ENCODE measurements at places on chromosomes 11 and 22.

- DNase-seq: no peak
These were observed 1.3 kb downstream of the CSKMT start for GRCh38 chr11:62666259-62666926.

DNA sequence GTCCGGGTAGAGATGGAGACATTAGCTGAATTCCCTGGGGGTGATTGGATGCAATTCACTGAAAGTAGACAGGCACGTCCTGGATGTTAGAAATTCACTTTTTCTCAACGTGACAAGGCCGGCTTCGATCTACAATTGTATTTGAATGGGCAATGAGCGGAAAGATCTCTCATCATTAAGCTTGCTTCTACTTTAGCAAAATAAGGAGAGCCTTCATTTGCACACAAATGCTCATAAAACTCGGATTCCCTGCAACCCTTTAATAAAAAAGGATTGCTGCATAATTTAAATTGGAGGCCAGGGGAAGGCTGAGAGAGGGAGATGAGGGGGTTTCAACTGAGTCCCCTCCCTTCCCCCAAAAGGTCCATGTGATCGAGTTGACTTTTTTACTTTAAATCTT, 10.6 kb upstream of the PAX6 start:
- no peak for DNase-seq

DNA sequence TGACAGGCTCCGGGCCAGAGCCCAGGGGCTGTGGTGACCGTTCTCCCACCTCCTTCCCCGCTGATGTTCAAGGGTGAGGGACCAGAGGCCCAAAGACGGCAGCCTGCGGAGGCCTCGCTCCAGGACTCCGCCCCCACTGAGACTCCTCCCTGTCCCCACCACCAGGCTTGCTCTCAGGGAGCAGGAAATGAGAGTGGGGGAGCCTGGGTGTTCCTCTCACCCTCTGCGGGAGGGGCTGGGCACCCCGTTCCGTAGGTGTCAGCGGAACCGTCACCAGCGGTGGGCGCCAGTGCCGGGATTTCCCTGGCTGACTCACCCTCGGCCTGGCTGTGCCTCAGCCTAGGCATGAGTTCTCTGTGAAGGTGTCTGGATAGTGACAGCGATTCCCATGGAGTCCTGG, 15.7 kb downstream of the DAGLA start:
- DNase-seq: peak; percentile 97

- DNase-seq: no peak
These were observed 52.1 kb downstream of the SMCO4 start for GRCh38 chr11:93490996-93491618.

- no peak for DNase-seq
These were observed 122.9 kb upstream of the ARHGAP20 start for GRCh38 chr11:110835106-110835505.

Measured in suppressor macrophage treated with lipopolysaccharide for 4 hours (primary cell).